ENCODE measurements at places on chromosomes 6 and 20. TPM values are rescaled to one million over a fixed set of nuclear protein-coding genes. Genes with fewer than 3 reads are reported as not detected.

The POM121L2 gene
- total RNA-seq, result not detected

The CDSN gene
- total RNA-seq, result not detected

The ADGRF5 gene
- total RNA-seq, result not detected

The POPDC3 gene
- total RNA-seq, result not detected

The SCAND1 gene
- 35.1 TPM for total RNA-seq

All from activated CD4-positive, alpha-beta T cell treated with anti-CD3 and anti-CD28 coated beads, Interleukin-2, amount 10 ng/mL, durations not matched to agents 24 days and 14 days (primary cell).